ENCODE measurements at places on chromosomes 11 and 22. TPM values are rescaled to one million over a fixed set of nuclear protein-coding genes. Genes with fewer than 3 reads are reported as not detected.

APOL5 gene
- polyA plus RNA-seq = not detected

SLC29A2 gene
- polyA plus RNA-seq = 2.1 TPM

OR52A1 gene
- polyA plus RNA-seq = not detected

SYTL2 gene
- polyA plus RNA-seq = not detected

RNF169 gene
- polyA plus RNA-seq = 0.74 TPM

GLB1L3 gene
- 2.9 TPM for polyA plus RNA-seq

CNTF gene
- 0.47 TPM for polyA plus RNA-seq

PRRG4 gene
- polyA plus RNA-seq = 0.63 TPM

BTG4 gene
- polyA plus RNA-seq = not detected

ADAMTS15 gene
- not detected for polyA plus RNA-seq

SF3A1 gene
- polyA plus RNA-seq = 189 TPM

ACR gene
- polyA plus RNA-seq = not detected

OR4C3 gene
- not detected for polyA plus RNA-seq

RAB39A gene
- 2.4 TPM for polyA plus RNA-seq

PRPF19 gene
- polyA plus RNA-seq = 62.9 TPM

CCDC89 gene
- not detected for polyA plus RNA-seq

SAMM50 gene
- 126 TPM for polyA plus RNA-seq

TEX54 gene
- polyA plus RNA-seq = 0.38 TPM

ELFN2 gene
- polyA plus RNA-seq = not detected

ABCG4 gene
- polyA plus RNA-seq = not detected

CSF2RB gene
- polyA plus RNA-seq = 3.5 TPM

GCAT gene
- polyA plus RNA-seq = 29.9 TPM

UBQLNL gene
- polyA plus RNA-seq = 0.10 TPM

INS gene
- polyA plus RNA-seq = not detected

SEPTIN3 gene
- polyA plus RNA-seq = 0.22 TPM

CADM1 gene
- polyA plus RNA-seq = 0.21 TPM

OR56A1 gene
- not detected for polyA plus RNA-seq

CCDC85B gene
- polyA plus RNA-seq = 80.0 TPM

Data from GM12878 (cell line).